ENCODE measurements at places on chromosomes 3 and 15. TPM values are rescaled to one million over a fixed set of nuclear protein-coding genes. Genes with fewer than 3 reads are reported as not detected.

Gene TMEM158
- 7.3 TPM for total RNA-seq

Gene AADACL2
- not detected for total RNA-seq

Gene TRH
- not detected for total RNA-seq

Gene CCR1
- total RNA-seq = not detected

Gene ETV5
- total RNA-seq = 79.3 TPM

Gene DPP8
- 36.2 TPM for total RNA-seq

Gene FAM107A
- total RNA-seq = 0.08 TPM

Gene TM4SF1
- 1,063 TPM for total RNA-seq

Gene EFCC1
- 0.15 TPM for total RNA-seq

Gene COLQ
- total RNA-seq = 0.64 TPM

Gene ITGA11
- 0.28 TPM for total RNA-seq
